ENCODE measurements at places on chromosomes 2 and 18.

GRCh38 chr2:196914867-196915460, 11.5 kb downstream of the PGAP1 start:
- DNase-seq: no peak

DNA sequence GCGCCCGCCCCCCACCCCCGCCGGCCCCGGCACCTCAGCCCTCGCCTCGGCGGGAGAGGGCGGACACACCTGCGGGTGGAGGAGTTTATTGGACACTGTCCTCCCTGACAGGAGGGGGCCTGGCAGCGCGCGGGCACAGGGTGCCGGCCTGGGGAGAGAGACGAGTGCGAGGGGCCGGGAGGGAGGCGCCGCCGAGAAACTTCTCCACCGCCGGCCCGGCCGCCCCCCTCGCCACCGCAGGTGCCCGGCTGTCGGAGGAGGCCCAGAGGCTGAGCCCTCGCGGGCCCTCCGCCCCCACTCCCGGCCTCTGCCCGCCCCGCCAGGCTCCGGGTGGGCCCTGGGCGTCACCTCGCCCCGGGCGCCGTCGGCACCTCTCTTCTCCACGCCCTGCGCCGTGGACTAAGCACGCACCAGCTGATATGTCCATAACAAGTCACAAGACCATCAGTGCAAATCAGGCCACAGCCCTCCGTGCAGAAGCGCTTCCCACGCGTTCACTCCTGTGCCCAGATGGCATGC, 311.3 kb downstream of the CELF4 start:
- DNase-seq: no peak

DNA sequence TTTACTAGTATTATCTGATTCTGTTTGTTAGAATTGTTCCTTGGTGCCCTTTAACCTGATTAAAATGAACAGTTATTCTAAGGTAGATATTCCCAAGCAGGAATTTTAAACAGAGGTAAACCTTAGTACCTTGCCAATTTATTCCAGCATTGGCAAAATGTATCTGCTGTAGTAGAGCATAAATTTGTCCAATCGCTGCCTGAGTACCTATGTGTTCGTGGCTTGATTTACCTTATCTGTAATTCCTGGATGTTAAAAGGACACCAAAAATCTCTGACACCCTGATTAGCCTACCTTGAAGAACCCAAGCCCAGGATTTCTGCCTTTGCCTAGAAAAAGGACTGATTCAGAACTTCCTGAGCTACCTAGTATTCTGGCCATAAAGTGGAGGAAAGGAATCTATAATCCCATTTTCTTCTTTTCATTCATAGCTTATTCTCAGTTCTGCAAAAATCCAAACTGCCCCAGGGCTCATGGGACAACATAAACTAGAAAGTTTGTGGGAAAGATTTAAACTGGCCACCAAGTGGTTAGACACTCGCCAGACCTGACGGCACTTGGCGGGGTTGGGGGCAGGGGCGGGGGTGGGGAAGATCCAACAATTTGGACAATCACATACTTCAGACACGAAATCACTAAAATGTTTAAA, 16.2 kb upstream of the ZCCHC2 start:
- DNase-seq: no peak

- DNase-seq: no peak
These were observed 172.8 kb upstream of the FOSL2 start for GRCh38 chr2:28219758-28220368.

DNA sequence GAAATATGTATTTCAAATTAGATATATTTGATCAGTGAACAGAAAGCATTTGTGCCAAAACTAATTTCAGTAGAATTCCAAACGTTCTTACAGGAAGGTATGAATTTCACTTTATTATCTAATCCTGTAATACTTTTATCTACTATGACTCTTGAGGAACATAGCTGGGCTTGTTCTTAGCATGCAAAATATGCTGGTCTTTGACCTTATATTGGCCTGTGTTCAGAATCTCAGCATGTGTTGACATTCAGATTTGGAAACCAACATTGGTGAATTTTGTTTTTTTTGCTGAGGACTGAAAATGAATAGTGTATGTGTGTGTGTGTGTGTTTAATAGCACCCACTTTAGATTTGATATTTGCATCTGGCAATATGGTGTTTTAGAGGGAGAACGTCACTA, 112.2 kb downstream of the MEIS1 start:
- no peak for DNase-seq

DNA sequence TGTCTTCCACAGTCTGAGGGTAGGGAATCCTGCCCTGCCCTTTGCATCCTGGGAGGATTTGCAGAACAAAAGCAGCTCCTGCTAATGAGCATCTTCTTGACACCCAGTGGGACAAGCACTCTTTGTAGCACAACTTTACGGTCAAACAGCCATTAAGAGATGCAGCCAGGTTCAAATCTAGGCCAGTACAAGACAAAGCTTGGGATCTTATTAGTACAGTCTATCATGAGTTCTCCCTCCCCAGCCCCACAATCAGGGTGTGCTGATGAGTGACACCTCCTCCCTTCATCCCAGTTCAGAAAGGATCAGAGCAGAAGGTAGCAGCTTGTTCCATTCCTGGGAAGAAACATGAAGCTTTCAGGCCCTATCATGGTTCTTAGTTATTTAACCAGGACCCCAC, 41.9 kb downstream of the MARCO start:
- no peak for DNase-seq

Data from naive thymus-derived CD8-positive, alpha-beta T cell (primary cell).